ENCODE measurements at places on chromosomes 6 and 20.
A peak's percentile ranks its signal among the peaks of the same experiment; 100 is the strongest.

- DNase-seq = no peak
Measured at GRCh38 chr6:11685481-11686093, 93.0 kb downstream of the ADTRP start.

GRCh38 chr6:149934249-149935156 lies 7.3 kb upstream of the ULBP2 start:
- DNase-seq = peak; percentile 71

DNA sequence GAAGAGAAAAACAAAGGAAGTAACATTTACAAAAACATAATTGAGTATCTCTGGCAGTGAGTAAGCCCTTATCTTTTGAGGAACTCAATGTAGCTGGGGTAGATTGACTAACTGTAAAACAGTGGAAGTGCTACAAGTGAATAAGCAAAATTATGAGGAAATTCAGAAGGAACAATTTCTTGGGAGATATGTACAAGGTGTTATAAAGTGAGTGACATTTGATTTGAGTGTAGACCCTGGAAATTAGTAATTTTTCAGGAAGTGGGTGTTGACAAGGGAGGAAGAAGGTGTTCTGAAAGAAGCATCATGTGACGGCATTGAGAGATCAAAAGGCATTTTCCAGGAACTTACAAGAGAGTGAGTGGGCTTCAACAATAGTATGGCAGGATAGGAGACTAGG lies 22.2 kb downstream of the XRN2 start:
- no peak for DNase-seq

DNA sequence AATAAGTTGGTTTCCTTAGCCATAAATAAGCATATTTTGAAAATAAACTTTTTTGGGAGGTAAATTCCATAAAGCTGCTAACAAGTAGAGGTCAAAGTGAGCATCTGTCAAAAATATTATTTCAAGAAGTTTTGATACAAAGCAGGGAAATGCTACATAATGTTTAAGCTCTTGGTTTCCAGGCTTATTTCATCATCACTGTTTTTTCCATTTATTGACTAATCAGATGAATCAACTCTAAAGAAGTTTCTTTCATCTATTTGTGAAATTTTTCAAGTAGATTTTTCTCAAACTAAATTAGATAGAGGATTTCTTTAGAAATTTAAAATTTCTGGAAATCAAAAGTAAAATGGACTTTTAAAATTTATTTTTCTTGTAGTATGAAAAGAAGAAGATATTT lies 89.5 kb upstream of the TBX18 start:
- no peak for DNase-seq

DNA sequence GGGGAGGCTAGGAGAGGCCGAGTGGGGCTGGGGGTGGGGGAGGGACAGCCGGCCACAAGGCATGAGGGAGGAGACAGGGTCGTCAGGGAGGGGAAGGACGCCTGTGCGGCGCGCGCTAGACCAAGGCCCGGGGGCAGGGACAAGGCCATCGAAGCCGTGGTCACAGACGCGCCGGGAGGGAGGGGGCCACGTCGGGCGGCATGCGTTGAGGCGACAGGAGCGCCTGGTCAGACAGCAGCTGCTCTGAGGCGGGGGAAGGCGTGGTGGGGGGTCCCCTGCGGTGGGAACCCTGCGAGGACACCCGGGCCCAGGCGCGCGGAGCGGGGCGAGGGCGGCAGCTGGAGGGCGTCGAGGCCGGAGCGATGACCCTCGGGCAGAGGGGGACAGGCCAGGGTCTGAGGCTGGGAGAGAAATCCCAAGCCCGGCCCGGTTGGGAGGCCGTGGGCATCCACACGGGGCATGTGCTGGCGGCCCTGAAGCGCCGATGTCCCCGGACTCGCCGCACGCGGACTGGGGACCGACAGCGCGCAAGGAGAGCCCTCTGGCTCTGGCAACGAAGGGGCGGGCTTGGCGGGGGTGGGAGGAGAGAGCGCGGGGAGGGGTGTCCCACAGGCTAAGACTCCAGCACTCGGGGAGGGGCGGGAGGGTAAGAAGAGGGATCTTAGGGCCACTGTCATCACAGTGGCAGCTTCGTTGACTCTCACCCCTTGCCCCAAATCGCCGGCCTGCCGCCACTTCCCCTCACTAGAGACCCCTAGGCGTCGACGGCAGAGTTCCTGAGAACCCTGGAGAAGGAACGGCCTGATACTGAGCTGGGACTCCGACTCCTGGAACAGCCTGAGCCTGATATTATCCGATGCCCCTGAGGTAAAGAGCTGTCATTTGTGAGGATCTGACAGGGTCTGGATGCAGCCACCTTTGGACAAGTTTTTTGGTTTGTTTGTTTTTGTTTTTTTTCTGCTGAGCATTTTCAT lies 5.0 kb downstream of the TMEM239 start:
- DNase-seq = no peak

- no peak for DNase-seq
Measured at GRCh38 chr6:125511809-125512396, 210.1 kb upstream of the HDDC2 start.

DNA sequence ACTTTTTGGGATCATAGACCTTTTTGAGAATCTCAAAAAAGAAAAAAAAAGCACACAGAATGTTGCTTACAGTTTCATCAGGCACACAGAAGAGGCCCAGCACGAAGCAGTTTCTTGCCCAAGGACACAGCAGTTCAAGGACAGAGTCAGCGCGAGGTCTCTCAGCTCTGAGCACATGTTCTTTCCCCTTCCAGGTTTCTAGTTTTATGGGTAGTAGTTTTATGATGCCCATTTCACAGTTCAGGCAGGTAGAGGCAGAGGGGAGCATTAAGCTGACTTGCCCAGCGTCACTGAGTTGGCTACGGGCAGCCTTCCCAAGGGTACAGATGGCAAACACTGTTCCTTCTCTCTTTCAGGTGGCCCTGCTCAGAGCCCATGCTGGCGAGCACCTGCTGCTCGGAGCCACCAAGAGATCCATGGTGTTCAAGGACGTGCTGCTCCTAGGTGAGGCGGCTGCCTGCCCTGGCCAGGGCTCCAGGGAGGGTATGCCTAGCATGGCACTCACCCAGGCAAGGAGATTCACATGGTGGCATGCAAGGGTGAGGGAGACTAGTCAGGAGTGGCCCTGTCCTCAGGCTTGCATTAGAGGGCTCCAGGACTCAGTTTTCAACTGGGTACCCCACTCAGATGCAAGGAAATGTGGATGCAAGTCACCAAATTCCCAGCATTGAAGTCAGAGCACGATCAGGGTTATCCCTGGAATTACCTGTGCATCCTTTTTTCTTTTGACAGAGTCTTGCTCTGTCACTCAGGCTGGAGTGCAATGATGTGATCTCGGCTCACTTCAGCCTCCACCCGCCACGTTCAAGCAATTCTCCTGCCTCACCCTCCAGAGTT lies 57.4 kb upstream of the TTPAL start:
- DNase-seq = no peak

DNA sequence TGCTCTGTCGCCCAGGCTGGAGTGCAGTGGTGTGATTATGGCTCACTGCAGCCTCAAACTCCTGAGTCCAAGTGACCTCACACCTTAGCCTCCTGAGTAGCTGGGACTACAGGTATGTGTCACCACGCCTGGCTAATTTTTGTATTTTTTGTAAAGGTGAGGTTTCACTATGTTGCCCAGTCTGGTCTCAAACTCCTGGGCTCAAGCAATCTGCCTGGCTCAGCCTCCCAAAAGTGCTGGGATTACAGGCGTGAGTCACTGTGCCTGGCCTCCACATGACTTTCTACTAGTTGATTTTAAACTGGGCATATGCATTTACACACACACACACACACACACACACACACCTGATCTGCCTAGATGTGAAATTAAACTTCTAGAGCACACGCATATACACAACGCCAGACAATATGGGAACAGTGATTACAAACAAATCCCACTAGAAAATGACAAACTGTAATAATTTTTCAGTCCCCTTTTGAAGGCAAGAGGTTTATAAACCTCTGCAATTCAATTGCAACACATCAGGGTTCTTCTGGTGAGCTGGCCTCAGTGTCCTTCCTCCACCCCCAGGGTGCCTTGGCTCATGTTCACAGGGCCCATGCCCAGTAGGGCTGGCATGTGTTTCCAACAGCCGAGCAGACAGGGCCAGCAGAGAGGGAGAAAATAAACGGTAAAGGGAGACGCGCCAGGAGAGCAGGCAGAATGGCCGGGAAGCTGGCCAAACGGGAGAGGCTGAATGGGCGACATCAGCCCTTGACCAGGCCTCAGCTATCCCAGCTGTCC lies 31.2 kb downstream of the PARD6B start:
- no peak for DNase-seq

- no peak for DNase-seq
Measured at GRCh38 chr20:54122189-54122588, 51.6 kb downstream of the CYP24A1 start.

- no peak for DNase-seq
Measured at GRCh38 chr20:23924751-23925150, 45.2 kb upstream of the CST5 start.

DNA sequence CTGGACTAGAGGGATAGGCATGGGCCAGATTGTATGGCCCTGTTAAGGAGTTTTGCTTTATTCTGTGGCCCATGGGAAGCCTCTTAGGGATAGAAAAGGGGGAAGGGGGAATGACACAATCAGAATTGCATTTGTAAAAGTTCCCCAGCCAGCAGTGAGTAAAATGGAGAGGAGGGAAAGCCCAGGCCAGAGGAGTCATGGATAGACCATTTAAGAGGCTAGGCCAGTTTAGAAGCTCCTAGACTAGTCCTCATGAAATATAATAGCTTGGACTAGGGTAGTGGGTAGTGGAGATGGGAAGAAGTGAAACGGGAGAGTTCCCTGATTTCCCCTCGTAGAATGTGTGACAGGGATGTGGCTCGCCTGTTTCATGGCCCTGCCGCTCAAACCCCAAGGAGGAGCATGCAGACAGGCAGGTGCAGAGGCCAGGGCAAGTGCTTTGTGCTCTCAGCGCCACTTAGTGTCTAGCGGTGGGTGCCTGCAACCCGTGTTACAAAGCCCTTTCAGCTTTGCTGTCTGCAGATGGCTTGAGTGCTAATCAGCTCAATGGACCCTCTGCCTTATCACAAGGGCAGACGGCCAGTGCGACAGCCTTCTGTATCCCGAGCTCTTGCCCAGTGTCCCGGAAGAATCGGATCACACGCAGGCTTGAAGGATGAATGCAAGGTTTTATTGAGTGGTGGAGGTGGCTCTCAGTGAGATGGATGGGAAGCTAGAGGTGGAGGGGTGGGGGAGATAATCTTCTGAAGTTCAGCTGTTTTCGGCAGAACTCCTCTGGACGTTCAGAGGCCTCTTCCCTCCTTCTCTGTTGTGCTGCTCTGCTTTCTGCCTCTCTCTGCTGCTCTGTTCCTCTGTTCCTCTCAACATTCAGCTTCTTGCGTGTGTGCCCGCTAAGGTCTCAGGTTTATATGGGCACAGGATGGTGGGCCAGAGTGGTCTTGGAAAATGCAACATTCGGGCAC lies 141.1 kb downstream of the CEP57L1 start:
- no peak for DNase-seq

DNA sequence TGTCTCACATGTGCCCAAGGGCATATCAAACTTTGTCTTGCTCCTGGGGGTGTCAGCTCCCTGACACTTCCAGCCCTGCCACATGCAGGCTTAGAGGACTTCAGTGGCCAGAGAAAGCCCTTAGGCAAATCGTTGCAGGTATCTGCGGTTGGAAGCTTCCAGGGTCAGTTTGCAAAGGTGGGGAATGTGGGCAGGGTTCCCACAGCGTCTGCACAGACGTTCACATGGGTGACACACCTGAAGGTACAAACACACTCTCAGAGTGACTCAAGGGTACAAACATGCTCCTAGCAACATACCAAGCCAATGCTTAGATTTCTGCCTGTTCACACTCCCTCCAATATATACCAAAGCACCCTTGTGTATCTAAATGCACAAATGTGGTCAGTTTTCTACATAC lies 30.0 kb downstream of the VSTM2L start:
- no peak for DNase-seq

GRCh38 chr20:58287638-58288037 lies 21.9 kb upstream of the RAB22A start:
- DNase-seq = no peak

DNA sequence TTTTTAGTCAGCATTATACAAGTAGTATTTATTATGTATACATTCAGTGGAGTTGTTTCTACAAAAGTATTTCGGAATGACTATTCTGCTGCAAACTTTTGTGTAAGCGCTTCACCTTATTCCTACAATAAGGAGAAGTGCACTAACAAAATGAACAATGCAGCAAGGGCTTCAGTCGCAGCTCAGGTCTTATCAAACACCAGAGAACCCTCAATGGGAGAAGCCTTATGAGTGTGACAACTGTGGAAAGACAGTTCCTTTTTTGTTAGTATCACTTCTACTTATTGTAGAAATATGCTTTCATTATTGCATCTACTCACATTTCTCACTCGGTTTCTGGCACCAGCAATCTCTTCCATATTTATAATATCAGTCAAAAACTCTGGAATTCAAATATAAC lies 18.8 kb downstream of the ZKSCAN3 start:
- DNase-seq = no peak

GRCh38 chr6:33236328-33236727 lies 28.0 kb downstream of the RING1 start:
- DNase-seq = no peak

DNA sequence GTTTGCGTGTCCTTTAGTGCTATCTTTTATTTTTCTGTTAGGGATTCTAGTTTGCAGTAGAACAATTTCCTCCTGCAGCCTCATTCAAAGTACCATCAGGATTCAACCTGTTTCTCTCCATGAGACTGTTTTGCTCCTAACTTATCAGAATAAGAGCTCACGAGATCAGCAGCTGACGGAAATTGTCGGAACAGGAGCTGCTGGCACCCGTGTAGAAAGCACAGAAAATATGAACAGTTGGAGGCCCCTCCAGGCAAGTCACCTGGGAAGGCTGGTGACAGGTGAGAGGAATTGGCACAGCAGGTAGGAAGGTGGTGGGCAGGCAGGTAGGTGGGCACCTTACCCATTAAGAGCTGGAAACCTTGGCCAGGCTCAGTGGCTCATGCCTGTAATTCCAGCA lies 368.6 kb downstream of the CDH26 start:
- DNase-seq = no peak

DNA sequence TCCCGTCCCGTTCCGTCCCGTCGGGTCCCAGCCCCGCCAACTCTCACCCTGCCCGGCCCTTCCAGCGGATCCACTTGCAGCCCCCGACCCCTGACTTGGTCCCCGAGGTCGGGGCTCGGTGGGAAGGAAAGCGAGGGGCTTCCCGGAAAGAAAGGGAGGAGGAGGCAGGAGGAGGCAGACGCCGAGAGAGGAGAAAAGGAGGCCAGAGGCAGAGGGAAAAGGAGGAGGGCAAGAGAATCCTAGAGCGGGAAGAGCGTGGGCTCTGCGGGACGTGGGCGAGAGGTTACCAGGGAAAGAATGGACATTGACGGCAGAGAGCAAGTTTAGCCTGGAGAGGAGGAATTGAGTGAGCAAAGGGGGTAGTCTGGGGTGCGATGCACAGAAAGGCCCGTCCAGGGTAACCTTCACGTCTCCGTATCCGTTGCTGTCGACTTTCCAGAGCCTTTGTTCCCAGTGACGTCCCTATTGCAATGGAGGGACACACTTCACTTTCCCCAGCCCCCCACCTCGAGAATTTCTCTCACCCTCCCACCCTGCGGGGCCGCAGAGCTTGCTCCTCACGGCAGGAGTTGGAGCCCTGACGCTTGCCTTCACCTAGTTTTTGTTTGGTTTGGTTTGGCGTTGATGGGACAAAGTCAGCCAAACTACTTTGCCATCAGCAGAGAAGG lies 477 bp upstream of the MOXD1 start:
- no peak for DNase-seq

GRCh38 chr20:15187612-15188011 lies 850.2 kb upstream of the FLRT3 start:
- DNase-seq = no peak

- no peak for DNase-seq
Measured at GRCh38 chr6:68194846-68195478, 440.1 kb upstream of the ADGRB3 start.

GRCh38 chr20:31638317-31638716 lies 605 bp downstream of the COX4I2 start:
- DNase-seq = no peak

GRCh38 chr20:58192567-58192966 lies 35.9 kb downstream of the ANKRD60 start:
- peak; percentile 21 for DNase-seq
